ENCODE measurements at places on chromosomes 6 and 20.

DNA sequence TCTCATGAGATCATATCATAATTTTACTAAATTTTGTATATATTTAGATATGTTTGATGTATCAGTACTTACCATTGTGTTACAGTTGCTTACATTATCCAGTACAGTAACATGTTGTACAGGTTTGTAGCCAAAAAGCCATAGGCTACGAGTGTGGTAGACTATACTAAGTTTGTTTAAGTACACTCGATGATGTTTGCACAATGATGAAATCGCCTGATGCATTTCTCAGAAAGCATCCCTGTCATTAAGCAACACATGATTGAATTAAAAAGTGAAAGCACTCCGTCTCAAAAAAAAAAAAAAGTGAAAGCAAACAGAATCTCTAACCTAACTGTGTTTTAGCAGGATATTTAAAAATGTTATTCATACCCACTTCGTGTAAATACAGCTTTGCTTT lies 104.9 kb upstream of the TFAP2D start:
- no peak for DNase-seq

DNA sequence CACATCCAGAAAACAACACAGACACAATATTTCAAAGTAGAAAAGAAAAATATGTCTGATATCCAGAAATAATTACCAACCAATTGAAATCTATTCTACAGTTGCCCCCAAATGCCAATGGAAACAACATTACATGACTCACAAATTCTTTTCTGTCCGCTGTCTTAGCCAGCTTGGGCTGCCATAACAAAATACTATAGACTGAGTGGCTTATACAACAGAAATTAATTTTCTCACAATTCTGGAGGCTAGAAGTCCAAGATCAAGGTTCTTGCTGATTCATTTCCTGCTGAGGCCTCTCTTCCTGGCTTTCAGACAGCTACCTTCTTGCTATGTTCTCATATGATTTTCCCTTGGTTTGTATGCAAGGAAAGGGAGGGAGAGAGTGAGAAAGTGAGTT lies 698.1 kb downstream of the DHX35 start:
- no peak for DNase-seq

- DNase-seq: no peak
Measured at GRCh38 chr6:129695373-129696027, 14.5 kb downstream of the ARHGAP18 start.

DNA sequence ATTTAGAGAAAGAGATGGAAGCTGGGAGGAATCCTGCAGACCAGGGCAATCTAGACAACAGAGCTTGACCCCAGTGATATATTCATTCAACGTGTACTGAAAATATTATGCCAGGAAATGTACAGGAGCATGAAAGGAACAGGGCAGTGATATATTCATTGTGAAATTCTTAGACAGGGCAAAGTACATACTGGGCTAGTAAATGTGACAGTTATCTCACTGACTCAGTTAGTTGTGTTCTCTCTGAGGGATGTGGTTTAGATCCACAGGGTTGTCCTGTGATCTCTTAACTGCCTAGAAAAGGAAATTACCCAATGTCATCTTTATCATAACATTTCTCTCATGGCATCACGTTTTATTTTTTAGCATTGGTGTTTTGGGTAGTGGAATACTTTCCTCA lies 891.3 kb downstream of the EYS start:
- no peak for DNase-seq

DNA sequence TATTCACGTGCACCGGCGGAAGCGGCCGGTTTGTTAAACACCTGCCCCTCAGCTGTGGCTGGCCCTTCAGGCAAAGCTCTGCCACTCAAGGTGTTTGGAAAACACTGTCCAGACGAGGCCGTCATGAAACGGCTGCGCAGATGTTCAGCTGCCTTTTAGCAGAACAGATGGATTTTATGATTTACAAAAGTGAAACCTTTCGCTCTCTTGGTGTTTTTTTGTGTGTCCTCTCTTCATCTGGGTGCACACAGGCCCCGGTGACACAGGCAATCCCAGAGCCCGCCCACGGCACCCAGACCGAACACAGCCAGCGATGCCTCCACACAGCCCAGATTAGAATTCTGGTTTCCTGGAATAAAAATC lies 397.0 kb downstream of the SMOC2 start:
- no peak for DNase-seq
